ENCODE measurements at places on chromosomes 5 and 9. TPM values are rescaled to one million over a fixed set of nuclear protein-coding genes. Genes with fewer than 3 reads are reported as not detected.

PRDM9 gene
- total RNA-seq, result under 0.01 TPM

LCN12 gene
- total RNA-seq, result not detected

SLC34A1 gene
- 0.43 TPM for total RNA-seq

NSG2 gene
- under 0.01 TPM for total RNA-seq

TPPP gene
- 0.48 TPM for total RNA-seq

ZBED3 gene
- total RNA-seq, result 1.4 TPM

DNM1 gene
- 2.8 TPM for total RNA-seq

FOXD4L5 gene
- total RNA-seq, result 0.24 TPM

DDX46 gene
- total RNA-seq, result 11.1 TPM

PCDHB3 gene
- total RNA-seq, result 0.48 TPM

LEAP2 gene
- 0.21 TPM for total RNA-seq

Measured in tracheal epithelial cell (primary cell).